Esophagus muscularis mucosa (tissue), 4 donors: ENCODE measurements at places on chromosomes 11 and 22.

GRCh38 chr22:19178065-19178656 is 375 bp downstream of the SLC25A1 start:
- peak overlapping the region; percentile 94 for H3K4me3 ChIP-seq
- peaks cover 12% of the 10 kb centered on the region for H3K36me3 ChIP-seq
- no peaks in the 10 kb centered on the region for H3K27me3 ChIP-seq
- no peak for DNase-seq
- H3K4me1 ChIP-seq = peaks cover 54% of the 10 kb centered on the region
- peak overlapping the region; percentile 93 for H3K27ac ChIP-seq

GRCh38 chr11:62157603-62158002 is 32.4 kb upstream of the SCGB1D1 start:
- DNase-seq = peak; percentile 8
- peaks cover 7% of the 10 kb centered on the region for H3K4me1 ChIP-seq
- H3K4me3 ChIP-seq = no peak overlapping the region
- H3K27ac ChIP-seq = no peak overlapping the region

DNA sequence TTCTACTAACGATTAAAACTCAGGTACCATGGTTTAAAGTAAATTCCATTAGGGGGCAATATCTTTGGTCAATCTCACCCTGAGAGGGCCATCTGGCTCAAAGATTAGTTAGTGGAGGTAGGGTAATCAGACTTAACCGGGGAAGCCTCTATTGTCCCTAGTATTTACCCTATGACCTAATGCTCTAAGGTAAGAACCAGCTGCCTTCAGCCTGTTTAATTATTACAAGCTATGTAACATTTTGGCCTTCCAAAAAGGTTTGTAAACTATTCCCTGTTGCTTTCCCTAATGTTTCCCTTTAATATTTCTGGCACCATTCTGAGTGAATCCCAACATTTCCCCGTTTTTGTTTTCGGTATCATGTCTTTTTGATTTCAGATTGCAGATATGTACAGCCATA is 15.1 kb upstream of the GLYATL1 start:
- H3K27ac ChIP-seq = no peak overlapping the region
- no peaks in the 10 kb centered on the region for H3K36me3 ChIP-seq
- H3K4me3 ChIP-seq = no peak overlapping the region
- H3K4me1 ChIP-seq = peaks cover 9% of the 10 kb centered on the region
- H3K27me3 ChIP-seq = no peaks in the 10 kb centered on the region

DNA sequence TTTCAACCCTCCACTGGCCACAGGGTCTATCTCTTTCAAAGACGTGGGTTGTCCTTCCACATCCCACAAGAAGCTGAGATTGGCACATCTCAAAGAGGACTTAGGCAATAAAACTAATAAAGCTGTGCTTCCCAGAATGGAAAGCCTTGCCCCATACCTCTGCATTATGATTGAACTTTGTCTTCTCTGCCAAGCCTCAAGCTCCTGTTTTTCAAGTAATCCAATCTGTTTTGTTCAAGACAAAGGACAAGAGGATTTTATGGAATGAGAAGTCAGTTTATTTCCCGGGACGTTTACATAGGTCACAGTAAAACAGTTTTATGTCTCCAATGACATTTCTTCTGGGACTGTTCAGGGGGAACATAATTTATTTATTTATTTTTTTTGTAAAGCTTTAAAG is 108.4 kb downstream of the GALNT18 start:
- no peak for DNase-seq
- no peak overlapping the region for H3K27ac ChIP-seq
- no peaks in the 10 kb centered on the region for H3K36me3 ChIP-seq
- no peaks in the 10 kb centered on the region for H3K27me3 ChIP-seq
- H3K4me3 ChIP-seq = no peak overlapping the region

DNA sequence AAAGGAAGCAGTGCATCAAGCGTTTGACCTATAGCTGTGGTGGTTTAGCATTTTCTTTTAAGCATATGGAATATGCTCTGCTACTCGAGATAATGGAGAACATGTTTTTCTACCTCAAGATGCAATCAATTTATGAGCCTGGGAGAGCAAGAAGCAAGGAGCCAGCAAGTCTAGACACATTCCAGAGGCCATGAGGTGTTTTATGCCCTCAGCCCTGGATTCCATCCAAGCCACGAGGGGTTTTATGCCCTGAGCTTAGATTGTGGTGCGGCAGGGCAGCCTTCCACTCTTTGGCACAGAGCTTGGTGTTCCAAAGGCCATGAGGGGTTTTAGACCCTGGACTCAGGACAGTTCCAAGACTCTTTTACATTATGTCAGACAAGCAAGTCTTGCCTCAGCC is 11.7 kb upstream of the DNAJB13 start:
- H3K4me1 ChIP-seq = no peaks in the 10 kb centered on the region
- no peak overlapping the region for H3K4me3 ChIP-seq
- DNase-seq = no peak
- H3K27me3 ChIP-seq = no peaks in the 10 kb centered on the region
- H3K27ac ChIP-seq = no peak overlapping the region

DNA sequence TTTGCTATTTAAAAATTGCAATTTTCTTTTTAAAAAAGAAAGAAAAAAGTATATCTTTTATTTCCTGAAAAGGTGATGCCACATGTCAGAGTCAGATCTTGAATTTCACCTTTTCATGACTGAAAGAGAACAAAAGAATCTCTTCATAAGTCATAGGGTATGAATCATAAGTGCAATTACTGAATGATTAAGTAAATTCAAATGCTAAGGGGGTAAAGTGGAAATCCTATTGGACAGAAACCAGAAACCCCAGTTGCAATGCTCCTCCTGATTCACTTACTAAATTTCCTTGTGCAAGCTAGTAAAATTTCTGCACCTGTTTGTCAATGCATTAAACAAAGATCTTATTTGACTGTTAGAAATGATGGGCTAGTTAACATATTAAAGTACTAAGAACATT is 8.2 kb upstream of the PRRG4 start:
- no peak overlapping the region for H3K4me3 ChIP-seq
- no peaks in the 10 kb centered on the region for H3K36me3 ChIP-seq
- H3K4me1 ChIP-seq = no peaks in the 10 kb centered on the region
